Activated CD4-positive, alpha-beta T cell treated with anti-CD3 and anti-CD28 coated beads for 4 hours (primary cell): ENCODE measurements at places on chromosomes 6 and 20.

GRCh38 chr20:9480066-9480465 is 34.3 kb upstream of the LAMP5 start:
- DNase-seq: no peak

GRCh38 chr6:166046226-166046625 is 121.4 kb downstream of the TBXT start:
- no peak for DNase-seq

DNA sequence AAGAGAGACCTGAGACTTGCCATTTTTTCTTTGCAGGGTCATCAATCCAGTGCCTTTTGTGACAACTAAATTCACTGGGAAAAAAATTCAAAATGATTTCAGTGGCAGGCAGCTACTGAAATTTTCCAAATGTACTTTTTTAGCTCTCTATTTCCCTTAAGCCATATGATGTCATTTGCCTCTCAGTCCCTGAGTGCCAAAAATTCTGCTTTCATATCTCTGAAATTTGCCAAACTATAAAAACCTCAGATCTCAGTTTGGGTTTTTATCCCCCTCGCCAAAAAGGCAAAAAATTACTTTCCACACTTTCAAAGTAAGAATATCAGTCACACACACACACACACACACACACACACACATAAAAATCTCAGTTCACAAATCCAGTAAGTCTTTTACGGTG is 651.3 kb upstream of the ARID1B start:
- DNase-seq: no peak

GRCh38 chr20:9319687-9320384 is 194.6 kb upstream of the LAMP5 start:
- DNase-seq: no peak

DNA sequence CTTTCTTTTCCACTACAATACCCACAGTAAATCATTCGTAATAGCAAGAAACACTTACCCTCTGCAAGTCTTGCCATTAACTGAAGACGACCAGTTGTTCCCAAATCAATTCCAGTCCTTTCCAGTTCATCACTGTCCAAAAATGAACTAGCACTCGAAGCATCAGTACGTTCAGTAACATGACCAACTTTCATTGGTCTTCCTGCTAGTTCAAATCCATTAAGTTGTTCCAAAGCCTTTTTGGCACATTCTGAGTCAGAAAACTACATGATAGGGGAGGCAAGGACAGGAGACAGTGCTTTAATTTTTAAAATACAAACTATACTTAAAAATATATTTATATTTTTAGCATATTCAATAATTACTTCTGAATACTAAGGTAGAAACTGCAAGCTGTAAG is 14.9 kb downstream of the ROMO1 start:
- DNase-seq: no peak

- no peak for DNase-seq
These were observed 453.1 kb upstream of the SLC35B3 start for GRCh38 chr6:8888468-8888867.
